SK-N-DZ (cell line): ENCODE measurements at places on chromosomes 13 and 19.
A peak's percentile ranks its signal among the peaks of the same experiment; 100 is the strongest.

DNA sequence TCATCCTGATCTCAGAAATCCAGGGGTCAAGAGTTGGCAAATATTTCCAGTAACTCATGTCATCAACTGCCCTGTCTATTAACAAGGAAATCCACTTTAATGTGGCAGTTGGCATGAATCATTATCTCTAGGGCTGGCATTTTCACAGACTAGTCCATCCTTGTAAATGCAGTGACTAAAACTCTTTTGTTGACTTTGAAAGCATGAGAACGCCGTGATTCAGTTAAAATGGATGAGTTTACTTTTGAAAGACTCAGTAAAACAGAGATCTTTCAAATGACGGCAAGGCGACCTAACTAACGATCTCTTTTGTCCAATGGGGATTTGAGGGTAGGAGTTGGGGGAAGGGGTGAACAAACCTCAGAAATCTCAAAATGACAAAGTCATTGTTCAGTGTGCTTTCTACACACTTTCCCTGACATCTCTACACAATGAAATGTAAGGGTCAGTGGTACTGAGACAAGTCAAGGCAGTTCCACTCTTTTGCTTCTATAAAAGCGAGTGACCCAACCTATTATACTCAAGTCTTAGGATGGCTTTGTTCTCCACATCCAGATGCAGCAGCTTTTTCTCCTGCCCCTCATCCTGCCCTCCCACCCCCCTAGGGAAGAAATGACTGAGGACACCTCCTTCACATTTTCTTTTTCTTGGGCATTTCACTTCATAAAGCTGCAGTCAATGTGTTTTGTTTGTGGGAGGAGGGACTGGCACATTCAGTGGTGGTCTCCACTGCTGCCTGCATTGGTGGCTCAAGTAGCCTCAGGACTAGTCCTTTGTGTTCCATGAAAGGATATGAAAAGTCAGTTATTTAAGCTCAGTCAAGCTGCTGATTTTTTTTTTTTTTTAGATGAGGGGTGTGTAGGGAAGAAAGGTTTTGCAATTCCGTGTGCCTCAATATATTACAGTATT is 200.5 kb downstream of the ABCC4 start:
- DNase-seq: no peak

- DNase-seq: no peak
Observed at GRCh38 chr19:45352471-45352870, 11.9 kb downstream of the KLC3 start.

DNA sequence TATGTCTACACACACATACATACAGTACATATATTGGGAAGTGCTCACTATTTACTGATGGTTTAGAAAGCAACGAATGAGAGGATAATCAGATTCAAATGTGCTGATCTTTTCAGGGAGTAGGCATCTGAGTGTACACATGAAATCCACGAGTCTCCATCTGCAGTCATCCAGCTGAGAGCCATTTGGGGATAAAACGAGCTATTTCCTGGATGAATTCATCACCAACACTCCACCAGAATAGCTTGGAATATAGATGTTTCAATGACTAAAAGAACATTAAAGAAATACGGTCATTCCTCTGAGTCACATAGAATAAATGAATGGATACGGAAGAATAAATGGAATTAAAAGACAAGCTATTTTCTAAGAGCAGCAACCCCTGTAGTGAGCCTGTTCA is 721.6 kb upstream of the ARGLU1 start:
- no peak for DNase-seq

- DNase-seq: no peak
Observed at GRCh38 chr19:16372065-16372915, 47.7 kb downstream of the KLF2 start.

- DNase-seq: no peak
Observed at GRCh38 chr13:40547591-40548315, 118.7 kb downstream of the FOXO1 start.

DNA sequence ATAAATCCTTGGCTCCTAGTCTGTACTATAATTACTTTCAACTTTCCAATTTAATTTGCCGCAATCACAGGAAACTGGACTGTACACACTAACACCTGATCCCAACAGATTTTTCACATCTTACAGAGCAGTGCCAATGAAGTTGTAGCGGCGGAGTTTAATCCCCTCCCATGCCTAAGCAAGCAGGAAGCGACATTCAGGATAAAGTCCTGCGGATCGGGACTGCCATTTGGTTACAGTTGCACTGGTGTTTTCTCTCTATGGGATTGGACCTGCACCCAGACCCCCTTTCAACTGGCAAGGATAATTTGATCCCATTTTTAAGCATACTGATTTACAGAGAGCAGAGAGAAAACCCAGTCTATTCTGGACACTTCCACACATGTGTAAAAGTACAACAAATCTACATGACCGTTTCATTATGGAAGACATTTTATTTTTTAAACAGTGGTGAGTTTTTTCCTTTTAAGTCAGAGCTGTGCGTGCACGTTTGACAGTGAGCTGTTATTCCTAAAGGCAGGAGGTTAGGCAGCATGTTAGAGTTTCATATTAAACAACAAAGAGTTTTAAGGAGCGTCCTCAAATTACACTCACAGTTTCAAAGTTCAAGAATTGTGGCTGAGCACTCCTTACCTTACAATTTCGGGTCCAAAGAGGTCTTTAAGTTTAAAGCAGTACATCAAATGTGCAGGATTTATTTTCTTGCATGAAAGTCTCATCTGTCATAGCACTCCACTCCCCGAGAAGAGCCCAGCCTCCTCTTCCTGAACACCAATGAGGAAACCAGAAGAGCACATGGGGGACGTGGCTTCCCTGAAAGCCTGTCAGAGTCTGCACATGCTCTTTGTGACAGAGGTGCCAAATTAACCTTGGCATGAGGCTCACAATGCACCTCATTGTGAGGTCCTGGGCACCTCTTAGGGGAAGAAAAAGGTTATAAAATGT is 141.6 kb upstream of the RFC3 start:
- DNase-seq: peak; percentile 70

GRCh38 chr13:108594153-108594552 is 35.3 kb upstream of the MYO16 start:
- DNase-seq: peak; percentile 26

DNA sequence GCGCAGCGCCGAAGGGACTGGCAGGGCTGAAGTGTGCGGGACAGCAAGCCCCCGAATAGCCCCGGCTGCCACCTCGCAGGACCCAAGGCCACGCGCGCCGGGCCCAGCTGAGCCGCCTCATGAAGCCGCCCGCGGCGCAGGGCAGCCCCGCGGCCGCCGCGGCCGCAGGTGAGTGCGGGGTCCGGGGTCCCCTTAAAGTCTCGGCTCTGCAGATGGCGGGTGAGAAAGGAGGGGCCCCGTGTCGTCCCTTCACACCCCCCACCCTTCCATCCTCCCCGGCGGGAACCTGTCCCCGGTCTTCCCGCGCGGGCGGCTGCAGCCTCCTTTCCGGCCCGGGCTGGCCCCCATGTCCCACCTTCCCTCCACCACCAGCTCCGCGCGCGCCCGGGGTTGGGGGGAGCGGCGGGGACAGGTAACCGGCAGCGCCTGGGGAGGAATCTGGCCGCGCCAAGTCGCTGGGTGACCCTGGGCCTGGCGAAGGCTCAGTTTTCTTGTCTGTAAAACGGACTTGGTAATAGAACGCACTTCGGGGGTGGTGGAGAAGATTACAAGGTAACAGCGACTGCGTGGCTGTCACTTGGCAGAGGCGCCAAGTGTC is 338 bp downstream of the RGCC start:
- no peak for DNase-seq

DNA sequence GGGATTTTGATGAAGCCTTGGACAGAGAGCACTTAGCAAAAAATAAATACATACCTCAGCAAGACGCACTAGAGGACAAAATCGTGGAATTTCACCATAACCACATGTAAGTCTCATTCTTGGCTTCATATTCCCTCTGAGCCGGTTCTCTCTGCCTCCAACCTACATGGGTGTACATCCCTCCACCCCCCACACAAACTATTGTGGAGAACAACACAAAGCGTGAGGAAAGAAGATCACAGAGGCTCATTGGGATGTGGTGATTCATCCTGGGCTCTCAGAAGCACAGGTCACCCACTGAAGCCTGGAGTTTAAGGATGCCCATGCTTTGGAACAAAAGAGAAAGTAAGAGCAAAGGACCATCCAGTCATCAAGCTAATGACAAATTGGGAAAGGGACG is 192.2 kb downstream of the STK24 start:
- DNase-seq: no peak

DNA sequence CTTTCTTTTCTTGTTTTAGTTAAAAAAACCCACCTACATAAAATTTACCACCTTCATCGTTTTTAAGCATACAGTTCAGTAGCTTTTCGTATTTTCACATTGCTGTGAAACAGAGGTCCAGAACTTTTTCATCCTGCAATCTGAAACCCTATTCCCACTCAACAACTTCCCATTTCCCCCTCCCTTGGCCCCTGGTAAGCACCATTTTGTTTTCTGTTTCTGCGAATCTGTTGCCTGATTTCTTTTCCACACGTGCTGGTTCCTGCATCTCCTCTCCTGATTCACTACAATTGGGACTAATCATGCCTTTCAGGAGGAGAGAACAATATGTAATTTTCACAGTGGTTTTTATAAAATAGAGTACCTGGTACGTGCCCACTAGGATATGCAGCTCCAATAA is 149.2 kb upstream of the RNF113B start:
- DNase-seq: no peak

GRCh38 chr19:31639306-31639705 is 290.1 kb upstream of the TSHZ3 start:
- DNase-seq: no peak

GRCh38 chr13:88526853-88527215 is 855.7 kb downstream of the SLITRK5 start:
- DNase-seq: no peak

- DNase-seq: no peak
Observed at GRCh38 chr19:33005440-33005839, 33.4 kb downstream of the FAAP24 start.

- no peak for DNase-seq
Observed at GRCh38 chr19:4866595-4867424, 657 bp downstream of the PLIN3 start.

DNA sequence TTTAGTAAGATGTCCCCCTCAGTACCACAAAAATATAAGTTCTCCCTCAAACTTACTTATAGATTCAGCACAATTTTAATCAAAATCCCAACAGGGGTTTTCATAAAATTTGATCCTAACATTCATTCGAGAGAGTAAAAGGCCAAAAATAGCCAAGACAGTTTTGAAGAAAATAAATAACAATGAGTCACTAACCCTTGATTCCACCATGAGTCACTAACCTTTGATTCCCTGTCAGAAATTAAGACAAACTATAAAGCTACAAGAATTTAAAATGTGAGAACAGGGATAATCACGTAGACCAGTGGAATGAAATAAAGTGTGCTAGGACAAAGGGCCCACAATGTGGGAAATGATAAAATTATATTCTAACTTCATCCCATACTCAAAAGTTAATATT is 320.3 kb downstream of the SUCLA2 start:
- no peak for DNase-seq

GRCh38 chr13:43489233-43489632 is 297.5 kb downstream of the ENOX1 start:
- DNase-seq: no peak

DNA sequence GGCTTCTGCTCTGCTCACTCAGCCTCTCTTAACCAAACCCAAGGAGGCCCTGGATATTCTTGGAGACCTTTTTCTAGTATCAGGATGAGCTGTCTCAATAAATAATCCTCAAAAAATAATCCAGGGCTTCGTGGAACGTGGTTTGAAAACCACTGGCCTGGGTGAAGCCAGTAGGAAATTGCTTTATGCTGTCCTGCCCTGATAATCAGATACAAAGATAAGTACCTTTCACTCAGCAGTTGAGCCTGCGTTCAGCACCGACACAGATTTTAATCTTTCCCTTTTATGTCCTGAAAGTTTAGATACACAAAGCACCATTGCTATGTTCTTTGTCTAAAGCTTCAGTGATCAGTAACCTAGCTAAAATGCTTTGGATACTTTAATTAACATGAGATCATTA is 460.0 kb downstream of the RFC3 start:
- DNase-seq: peak; percentile 79

DNA sequence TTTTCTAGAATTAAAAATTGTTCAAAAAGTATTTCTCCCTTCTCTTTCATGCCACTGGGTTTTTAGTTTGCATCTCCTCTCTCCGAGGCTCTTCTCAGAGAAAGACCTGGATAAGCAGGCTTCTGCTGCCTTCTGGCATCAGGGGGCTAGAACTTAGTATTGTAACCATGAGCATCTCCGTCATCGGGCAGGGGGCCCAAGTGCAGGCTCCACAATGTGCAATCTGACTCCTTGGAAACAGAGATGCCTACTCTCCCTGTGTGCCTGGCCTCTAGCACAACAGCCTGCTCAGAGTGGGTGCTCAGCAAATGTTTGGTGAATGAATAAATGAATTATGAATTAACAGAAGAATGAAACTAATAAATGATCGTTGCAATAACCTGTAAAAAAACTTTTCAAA is 45.6 kb upstream of the MTIF3 start:
- no peak for DNase-seq

DNA sequence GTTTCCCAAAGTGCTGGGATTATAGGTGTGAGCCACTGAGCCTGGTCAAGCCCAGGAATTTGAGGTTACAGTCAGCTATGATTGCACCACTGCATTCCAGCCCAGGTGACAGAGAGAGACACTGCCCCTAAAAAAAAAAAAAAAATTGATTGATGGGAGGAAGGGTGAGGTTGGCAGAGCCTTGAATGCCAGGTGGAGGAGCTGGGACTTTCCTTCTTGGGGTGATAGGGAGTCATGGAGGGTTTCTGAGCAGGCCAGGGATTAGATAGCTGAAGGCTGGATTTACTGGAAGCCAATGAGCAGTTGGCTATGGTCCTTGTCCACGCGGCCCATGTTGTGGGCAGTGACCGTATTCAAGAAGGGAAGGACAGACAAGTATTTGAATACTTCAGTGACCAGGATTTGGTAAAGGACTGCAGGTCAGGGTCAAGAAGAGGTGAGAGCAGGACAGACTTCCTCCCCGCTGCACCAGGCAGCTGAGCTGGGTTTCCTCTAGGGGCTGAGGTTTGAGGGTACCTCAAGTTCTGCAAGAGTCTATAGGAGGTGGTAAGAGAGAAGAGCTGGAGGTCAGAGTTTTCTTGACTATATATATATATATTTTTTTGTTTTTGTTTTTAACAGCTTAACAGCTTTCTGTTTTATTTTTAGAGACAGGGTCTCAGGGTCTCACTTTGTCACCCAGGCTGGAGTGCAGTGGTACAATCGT is 6.9 kb upstream of the ICAM4 start:
- DNase-seq: no peak

- DNase-seq: no peak
Observed at GRCh38 chr19:30447553-30447870, 75.3 kb downstream of the ZNF536 start.

DNA sequence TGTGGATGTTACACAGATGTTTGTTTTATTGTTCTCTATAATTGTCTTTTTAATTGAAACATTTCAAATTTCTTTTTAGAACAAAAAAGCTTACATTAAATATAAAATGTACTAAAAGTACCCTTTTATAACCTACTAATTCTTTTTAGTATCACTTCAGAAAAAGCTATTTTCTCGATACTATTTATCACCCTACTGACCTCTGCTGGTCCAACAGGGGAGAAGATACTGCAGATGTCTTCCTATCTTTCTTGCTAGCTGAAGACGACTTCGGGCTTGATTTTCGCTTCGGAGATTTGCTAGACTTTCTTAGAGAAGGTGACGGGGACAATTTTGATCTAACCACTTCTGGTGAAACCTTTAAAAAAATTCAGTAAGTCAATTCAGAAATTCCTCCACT is 42.4 kb downstream of the ZC3H13 start:
- DNase-seq: peak; percentile 4

GRCh38 chr19:29978080-29978479 is 36.0 kb downstream of the URI1 start:
- no peak for DNase-seq

GRCh38 chr19:5078182-5078581 is 109.3 kb downstream of the KDM4B start:
- DNase-seq: no peak
